ENCODE measurements at places on chromosomes 16 and 17.

GRCh38 chr17:80696964-80697363 lies 152.3 kb downstream of the RPTOR start:
- no peak for DNase-seq

GRCh38 chr17:43855061-43855460 lies 8.1 kb downstream of the CD300LG start:
- no peak for DNase-seq

DNA sequence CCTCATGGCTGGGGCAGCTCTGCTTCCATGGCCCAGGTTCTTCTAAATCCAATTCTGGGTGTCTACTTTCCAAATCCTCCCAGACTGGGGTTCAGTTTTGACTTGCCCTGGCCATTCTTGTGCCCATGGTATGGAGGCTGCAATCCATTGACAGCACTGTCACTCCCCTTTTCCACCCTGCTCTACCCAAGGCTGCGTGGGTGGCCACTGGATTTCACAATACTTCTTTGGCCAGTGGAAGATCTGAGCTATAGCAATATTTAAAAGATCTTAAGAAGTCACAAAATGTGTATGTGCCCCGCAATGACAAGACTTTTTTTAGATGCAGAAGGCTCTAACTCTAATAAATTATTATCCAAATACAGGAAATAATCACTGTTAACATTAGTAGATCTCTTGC lies 329.4 kb upstream of the CCL2 start:
- no peak for DNase-seq

GRCh38 chr17:3843935-3844516 lies 2.0 kb downstream of the NCBP3 start:
- no peak for DNase-seq

- no peak for DNase-seq
These were observed 106.9 kb downstream of the BANP start for GRCh38 chr16:88058136-88058535.

DNA sequence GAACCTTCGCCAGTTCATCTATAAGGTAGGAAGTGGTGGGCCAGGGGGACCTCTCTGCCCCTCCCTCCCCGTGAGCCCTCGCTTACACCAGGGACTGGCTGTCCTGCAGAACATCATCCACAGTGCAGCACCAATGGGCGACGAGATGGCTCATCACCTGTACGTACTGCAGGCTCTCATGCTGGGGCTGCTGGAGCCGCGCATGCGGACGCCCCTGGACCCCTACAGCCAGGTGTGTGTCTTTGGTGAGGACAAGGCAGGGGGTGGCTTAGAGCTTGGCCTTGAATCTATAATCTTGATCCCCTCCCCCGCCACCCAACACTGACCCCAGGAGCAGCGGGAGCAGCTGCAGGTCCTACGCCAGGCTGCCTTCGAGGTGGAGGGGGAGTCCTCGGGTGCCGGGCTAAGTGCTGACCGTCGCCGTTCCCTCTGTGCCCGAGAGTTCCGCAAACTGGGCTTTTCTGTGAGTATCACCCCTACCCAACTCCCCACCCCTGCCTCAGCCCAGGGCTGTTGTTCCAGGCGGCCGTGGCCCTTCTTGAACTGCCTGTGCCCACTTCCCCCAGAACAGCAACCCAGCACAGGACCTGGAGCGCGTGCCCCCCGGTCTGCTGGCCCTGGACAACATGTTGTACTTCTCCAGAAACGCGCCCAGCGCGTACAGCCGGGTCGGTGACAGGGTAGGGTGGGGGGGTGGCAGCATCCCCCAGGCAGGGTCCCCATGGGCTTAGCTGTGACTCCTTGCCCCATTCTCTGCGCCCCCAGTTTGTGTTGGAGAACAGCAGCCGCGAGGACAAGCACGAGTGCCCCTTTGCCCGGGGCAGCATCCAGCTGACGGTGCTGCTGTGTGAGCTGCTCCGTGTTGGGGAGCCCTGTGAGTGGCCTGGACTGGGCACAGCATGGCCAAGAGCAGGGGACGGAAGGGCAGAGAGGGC lies 2.7 kb downstream of the ELMO3 start:
- DNase-seq, result no peak

GRCh38 chr17:73112246-73112645 lies 19.8 kb upstream of the SLC39A11 start:
- no peak for DNase-seq

- DNase-seq, result peak; percentile 86
These were observed at the start of gene SYT17 for GRCh38 chr16:19167710-19168370. TSS of gene SYT17 (plus strand) at chr16:19168240. CDS start at chr16:19168647, 407 bp downstream.

- DNase-seq, result no peak
These were observed 11.8 kb downstream of the PEMT start for GRCh38 chr17:17579691-17580090.

- no peak for DNase-seq
These were observed 716.3 kb downstream of the MAF start for GRCh38 chr16:78884204-78884603.

DNA sequence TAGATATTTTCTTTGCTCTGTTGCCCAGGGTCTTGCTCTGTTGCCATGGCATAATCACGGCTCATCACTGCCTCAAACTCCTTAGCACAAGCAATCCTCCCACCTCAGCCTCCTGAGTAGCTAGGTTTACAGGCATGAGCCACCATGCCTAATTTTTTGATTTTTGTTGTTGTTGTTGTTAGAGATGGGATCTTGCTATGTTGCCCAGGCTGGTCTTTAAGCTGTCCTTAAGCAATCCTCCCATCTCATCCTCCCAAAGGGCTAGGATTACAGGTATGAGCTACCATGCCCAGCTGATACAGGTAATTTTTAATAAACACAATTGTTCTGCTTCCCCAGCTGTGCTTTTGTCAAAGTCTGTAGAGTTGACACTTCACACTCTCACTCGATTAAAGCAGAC lies 159.3 kb downstream of the PARN start:
- DNase-seq, result no peak

- no peak for DNase-seq
These were observed 123.1 kb downstream of the CA10 start for GRCh38 chr17:52035336-52035915.

DNA sequence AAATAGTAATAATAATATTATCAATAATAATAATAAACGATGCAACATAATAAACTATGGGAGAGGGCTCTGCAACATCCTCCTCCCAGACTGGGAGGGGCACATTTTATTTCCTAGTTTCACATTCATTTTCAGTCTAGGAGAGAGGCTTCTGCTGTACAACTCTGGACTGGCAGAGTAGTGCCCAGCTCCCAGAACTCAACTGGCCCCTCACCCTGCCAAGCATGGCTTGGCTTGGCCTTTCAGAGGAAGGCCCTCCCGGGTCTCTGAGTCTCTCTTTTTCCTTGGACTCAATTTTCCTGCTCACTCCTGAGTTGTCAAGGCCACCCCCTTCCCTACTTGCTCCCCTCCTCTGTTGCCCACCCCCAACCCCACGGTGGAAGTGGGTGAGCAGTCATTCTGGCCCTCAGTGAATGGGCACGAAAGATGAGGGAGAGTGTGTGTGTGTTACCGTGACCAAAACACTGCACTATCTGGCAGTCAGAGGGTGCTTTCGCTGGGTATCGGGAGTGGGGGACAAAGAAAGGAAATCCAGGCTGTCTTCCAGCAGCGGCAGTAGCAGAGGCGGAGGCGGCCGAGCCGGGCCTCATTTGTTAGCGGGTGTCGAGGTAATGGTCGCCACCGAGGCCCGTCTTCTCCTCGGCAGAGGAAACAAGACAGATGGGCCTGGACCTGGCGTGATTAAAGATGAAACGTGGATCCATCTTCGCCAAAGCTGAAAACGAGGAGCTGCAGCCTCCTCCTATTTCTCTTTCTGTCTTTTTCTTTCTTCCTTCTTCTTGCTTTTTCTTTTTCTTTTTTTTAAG lies 2.3 kb downstream of the HOXB4 start:
- DNase-seq, result no peak

DNA sequence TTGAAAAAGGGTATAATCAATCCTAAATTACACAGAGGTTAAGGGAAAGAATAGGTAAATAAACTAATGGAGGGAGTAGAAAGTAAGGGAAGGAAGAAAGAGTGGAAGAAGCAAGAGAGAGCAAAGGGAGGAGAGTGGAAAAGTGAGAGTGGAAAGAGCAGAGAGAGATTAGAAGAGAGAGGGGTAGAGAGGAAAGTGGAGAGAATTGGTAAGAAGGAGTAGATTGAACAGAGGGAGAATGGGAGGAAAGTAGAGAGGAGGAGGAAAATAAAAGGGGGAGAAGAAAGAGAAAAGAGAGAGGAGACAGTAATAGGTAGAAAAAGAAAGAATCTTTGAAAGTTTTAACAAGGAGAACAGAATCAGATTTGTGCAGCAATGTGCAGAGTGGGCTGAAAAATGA lies 24.9 kb downstream of the TERB1 start:
- DNase-seq, result no peak

GRCh38 chr17:44749076-44749979 lies 9.5 kb upstream of the ADAM11 start:
- DNase-seq, result no peak

GRCh38 chr17:75645501-75645888 lies 12.3 kb downstream of the SMIM5 start:
- no peak for DNase-seq

- no peak for DNase-seq
These were observed 11.5 kb upstream of the DUSP14 start for GRCh38 chr17:37478187-37478586.

DNA sequence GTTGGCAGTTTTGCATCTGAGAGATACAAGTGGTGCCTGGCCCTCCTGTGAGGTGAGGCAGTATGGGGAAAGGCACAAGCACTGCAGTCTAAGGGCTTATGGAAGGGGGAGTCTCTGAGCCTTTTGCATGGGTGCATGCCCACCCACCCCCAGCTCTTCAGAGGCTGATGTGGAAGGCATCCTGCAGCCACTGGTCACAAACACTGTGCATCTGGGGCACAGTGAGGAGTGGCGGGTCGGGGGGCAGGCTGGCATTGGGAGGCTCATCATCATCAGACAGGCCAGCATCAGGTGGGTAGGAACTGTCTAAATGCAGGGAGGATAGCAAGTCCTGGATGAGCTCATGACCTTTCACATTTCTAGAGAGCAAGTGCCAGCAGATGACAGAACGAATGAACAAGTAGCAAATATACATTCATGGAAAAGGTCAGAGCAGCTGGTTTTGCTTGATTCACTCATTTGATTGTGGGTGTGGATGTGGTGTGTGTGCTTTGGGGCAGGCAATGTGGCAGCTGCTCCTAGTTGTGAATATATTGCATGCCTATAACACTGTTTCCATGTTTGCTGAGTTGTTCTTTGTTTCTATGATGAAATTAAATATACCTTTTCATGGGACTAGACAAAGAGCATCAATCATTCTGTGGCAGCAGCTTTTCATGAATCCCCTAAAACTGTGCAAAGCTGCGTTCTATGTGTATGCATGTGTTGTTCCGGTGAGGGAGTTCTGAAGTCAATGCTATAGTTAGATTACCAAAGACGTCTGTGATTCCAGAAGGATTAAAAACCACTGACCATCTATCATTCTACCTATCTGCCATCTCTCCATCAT lies 29.2 kb downstream of the TRIM25 start:
- no peak for DNase-seq

DNA sequence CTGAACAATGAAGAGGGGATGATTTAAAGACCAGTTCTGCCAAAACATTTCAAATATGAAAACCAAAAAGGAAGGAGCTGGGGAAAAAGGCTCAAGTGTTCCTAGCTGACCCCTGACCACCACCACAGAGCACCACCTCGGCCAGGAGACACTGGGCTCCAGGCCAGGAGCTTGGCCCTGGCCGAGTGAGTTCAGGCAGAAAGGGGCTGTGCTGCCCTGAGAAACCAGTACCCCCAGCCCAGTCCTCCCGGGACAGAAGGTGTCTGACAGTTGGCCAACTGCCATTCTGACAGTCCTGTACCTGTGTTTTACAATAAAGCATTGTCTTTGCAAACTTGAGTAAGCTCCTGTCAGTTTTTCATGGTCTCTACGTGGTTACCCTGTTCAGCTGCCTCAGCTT lies 98.2 kb downstream of the VPS53 start:
- no peak for DNase-seq

DNA sequence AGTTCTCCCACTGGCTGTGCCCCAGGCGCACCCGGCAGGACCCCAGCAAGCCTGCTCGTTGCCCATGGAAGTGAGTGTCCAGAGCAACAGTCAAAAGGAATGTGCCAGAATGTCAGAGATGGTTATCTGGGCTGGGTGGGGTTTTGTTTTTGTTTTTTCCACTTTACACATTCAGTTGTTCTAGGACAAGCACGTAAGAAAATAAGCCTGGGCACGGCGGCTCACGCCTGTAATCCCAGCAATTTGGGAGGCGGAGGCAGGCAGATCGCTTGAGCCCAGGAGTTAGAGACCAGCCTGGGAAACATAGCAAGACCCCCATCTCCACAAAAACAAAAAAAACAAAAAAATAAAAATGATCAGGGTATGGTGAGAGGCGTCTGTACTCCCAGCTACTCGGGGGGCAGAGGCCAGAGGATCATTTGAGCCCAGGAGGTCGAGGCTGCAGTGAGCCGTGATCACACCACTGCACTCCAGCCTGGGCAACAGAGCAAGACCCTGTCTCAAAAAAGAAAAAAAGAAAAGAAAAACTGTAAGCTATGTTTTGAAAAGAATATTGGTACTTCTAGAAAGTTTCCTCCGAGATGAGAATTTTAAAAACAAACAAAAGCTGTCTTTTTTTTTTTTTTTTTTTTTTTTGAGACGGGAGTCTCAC lies 8.3 kb downstream of the NDUFAF8 start:
- DNase-seq, result no peak

GRCh38 chr16:19005561-19006445 lies 22.1 kb downstream of the TMC7 start:
- no peak for DNase-seq

DNA sequence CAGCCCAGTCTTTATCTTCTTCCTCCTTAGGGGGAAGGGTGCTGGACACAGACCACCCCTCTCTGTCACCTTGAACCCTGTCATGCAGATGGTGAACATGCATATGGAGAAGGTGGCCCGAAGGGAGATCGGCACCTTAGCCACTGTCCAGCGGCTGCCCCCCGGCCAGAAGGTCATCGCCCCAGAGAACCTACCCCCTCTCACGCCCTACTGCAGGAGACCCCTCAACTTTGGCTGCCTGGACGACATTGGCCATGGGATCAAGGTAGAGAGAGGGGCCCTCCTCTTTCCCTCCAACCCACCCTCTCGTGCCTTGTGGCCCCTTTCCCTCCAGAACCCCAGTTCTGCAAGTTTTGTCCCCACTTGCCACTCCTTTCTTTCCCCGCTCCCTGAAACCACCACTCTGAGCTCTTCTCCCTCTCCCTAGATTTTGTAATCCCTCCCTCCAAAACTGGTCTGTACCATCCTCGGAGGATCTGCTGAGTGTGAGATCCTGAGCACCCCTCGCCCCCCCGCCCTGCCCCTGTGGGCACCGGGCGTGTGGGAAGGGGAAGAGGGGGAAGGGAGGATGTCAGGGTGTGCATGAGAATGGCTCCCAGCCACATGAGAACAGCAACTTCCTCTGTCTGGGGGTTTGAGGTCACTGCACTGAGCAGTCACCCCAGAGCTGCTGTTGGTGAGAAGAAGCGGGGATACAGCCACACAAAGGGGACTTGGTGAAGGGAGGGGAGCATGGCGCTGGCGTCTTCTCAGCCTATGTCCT lies 7.3 kb downstream of the ABI3 start:
- DNase-seq, result peak; percentile 76

- DNase-seq, result no peak
These were observed 2.3 kb downstream of the CCL1 start for GRCh38 chr17:34360601-34361270.

GRCh38 chr17:1552932-1553331 lies 9.7 kb downstream of the PITPNA start:
- DNase-seq, result no peak

All from GM06990 (cell line).